ENCODE measurements at places on chromosomes 6 and 20.

DNA sequence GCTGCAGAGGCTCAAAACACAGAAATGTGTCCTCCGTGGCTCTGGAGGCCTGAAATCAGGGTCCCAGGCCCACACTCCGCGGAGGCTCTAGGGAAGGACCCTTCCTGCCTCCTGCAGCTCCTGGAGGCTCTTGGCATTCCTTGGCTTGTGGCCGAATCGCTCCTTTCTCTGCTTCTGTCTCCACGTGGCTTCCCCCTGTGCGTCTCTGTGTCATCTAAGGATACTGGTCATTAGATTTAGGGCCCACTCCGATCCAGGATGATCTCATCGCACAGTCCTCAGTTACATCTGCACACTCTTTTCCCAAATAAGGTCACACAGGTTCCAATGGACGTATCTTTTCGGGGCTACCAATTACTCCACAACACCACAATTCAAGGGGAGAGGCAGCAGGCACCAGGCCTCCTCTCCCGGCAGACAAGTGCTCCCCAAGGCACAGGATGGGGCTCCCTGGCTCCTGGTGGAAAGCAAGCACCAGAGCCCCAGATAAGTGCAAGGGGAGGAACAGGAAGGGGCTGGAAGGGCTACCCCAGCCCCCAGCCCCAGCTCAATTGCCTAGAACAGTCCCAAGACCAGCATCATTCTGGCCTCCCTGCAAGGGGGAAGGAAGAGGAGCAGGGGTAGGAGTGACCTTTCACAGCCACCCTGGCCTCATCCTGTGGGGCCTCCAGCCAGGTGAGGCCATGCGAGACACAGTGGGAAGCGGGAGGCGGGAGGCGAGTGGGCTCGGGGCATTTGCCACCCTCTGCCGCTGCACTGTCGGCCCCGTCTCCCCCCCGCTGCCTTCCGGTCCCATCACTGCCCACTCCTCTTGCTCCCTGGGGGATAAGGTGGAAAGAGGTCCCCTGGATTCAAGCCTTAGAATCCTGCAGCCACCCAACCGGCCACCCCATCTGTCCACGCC lies 16.3 kb downstream of the NTSR1 start:
- DNase-seq = no peak

GRCh38 chr20:22098511-22098910 lies 393.0 kb downstream of the PAX1 start:
- DNase-seq = no peak

DNA sequence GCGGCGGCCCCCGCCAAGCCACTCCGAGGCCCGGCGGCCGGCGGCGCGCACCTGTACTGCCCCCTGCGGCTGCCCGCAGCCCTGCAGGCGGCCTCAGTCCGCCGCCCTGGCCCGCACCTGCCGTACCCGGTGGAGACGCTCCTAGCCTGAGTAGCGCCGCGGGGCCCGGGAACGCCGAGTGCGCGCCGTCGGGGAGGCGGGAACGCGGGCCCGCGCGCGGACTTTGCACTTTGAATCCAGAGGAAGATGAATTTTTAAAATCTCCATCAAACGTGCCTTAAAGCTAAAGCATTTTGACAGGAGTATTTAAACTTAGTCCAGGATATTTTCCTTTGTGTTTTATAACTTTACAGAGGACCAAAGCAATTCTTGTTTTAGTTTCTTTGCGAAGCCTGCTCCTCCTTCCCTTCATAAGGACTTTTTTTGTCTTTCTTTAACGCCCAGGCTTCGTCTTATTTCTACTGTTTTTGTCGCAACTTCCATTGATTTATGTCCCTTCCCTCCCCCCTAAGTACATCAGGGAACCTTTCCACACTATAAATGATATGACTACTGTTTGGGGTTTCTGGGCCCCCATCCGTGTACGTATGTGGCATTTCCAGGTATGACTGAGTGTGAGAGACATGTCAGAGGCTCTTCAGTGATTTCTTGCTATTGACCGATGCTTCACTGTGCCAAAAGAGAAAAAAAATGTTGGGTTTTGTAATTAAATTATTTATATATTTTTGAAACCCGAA lies 2.0 kb downstream of the FOXQ1 start:
- DNase-seq = no peak

DNA sequence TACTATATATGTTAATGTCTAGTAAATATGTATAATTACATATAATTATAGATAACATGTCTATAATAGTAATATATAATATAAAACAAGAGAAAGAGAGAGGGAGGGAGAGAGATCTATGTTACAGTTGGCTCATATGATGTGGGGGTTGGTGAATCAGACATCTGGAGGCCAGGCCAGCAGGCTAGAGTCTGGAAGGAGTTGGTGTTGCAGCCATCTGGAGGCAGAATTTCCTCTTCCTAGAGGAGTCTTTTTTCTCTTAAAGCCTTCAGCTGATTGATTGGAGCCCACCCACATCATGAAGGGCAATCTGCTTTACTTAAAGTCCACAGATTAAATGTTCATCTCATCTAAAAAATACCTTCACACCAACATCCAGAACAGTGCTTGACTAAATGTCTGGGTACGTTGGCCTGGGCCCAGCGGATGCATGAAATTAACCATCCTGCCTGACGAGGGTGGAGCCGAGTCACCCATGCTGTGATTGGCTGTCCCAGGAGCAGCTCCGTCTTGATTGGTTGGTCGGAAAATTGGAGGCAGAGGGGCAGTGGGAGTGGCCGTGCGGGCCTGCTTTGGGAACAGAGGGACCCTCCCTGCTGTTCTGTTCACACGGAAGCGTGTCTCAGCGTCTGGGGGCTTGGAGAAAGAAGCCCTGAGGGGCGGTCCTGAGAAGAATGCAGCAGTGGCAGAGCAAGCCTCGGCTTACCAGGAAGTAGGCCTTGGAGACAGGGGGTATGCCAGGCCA lies 392.4 kb downstream of the QKI start:
- DNase-seq = no peak

GRCh38 chr6:162222521-162222920 lies 505.0 kb downstream of the PRKN start:
- DNase-seq = no peak

GRCh38 chr20:39248171-39248861 lies 286.2 kb downstream of the DHX35 start:
- no peak for DNase-seq

- DNase-seq = no peak
These were observed 49.2 kb upstream of the ZFP64 start for GRCh38 chr20:52240802-52241201.

GRCh38 chr20:25061821-25062530 lies 4.0 kb upstream of the ACSS1 start:
- DNase-seq = no peak

DNA sequence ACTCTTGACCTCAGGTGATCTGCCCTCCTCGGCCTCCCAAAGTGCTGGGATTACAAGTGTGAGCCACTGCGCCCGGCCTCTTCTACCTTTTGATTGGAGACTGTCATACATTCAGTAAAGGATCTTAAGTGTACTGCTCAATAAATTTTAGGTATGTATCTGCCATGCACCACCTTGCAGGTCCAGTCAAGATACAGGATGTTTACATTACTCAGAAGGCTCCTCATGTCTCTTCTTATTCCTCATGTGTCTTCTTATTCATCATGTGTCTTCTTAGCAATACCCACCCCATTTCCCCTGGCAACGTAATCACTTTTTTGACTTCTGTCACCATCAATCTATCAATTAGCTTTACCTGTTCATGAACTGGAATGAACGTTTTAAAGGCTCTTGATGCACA lies 7.9 kb downstream of the MEA1 start:
- no peak for DNase-seq

DNA sequence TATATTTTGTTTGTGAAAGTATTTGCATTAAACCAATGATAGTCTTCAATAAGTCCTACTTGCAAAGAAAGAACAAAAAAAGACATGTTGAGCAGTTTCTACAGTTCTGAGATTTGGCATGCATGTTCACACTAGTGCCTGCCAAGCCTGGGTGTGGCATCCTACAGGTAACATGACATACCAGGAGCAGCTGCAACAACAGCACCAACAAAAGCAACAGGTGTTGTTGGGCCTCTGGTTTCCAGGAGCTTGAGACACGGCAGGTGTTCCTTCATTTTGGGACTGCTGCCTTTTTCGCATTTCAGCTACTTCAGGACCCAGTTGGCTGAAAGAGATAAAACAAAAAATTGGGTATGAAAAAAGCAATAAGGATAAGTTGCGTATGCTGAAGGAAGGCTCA lies 41.2 kb upstream of the MTRF1L start:
- no peak for DNase-seq

GRCh38 chr6:94956910-94957309 lies 620.4 kb upstream of the MANEA start:
- DNase-seq = no peak

DNA sequence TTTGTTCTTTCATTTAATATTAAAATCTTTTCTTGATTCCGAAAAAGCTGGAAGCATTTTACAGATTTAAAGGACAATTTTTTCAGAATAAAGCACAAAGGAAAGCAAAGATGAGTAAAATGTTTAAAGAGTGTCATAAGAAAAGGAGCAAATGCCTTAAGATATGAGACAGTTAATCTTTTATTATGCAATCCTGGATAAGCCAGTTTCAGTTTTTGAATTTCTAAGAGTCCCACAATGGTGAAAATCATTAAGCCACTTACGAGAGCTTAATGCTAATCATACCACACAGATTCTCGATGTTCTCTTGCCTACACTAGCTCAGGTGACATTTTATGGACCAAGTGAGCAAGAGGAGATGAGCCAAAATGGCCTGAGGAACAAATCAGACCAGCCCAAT lies 103.7 kb upstream of the RNF217 start:
- DNase-seq = no peak

- no peak for DNase-seq
These were observed 5.8 kb downstream of the BHLHE23 start for GRCh38 chr20:63000958-63001357.

DNA sequence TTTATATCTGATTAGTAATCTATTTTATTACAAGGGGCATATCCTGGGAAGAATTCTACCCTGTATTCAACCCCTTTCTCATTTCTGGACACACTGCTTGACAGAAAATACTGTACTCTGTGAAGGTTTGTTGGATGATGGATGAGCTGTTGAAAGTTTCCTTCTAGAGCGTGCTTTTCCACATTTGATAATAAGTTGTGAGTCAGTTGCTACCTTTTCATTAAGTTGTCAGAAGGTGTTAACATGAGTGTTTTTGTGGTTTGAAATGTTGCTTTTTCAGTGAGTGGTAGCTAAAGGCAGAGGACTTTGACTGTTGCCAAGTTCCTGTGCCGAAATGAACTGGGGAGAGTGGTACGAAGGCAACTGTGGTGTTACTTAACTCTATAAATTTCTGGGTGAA lies 3.9 kb upstream of the ECI2 start:
- no peak for DNase-seq

DNA sequence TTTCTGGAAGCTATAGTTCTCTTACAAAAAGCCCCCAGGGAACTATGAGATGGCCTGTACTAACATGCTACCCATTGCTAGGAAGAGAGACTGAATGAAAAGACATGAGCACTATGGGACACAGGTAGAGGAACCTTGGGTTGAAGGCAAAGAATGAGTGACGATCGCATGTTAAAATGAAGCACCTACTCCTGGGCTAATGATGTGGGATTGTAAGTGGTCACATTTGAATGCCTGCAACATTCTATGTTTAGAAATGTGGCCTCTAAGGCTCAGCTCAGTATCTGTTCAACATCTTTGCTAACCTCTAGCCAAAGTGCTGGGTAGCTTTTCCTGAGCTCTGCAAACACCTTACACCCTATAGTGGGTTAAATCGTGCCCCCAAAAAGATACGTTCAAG lies 5.2 kb upstream of the ZC3H12D start:
- DNase-seq = no peak

DNA sequence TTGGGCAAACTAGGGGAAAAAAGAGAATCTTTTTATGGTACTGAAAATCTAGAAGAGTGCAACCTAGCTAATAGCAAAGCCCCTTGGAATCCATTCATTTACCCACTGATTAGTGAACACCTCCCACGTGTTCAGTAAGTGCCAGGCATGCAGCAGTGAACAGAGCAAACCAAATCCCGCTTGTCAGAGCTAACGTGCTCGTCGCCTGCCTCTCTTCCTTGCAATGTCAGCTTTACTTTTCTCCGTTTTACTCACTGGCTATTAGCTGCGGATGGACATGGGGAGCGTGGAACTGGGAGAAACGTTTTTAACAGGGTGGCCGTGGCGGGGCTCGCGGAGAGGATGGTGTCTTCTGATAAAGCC lies 120.4 kb downstream of the SYNDIG1 start:
- DNase-seq = no peak

GRCh38 chr6:38156818-38157565 lies 337.5 kb downstream of the ZFAND3 start:
- DNase-seq = no peak

GRCh38 chr6:159761129-159761872 lies 544 bp upstream of the ACAT2 start:
- no peak for DNase-seq

- DNase-seq = no peak
These were observed 106.7 kb downstream of the UNC5CL start for GRCh38 chr6:40932366-40932765.

DNA sequence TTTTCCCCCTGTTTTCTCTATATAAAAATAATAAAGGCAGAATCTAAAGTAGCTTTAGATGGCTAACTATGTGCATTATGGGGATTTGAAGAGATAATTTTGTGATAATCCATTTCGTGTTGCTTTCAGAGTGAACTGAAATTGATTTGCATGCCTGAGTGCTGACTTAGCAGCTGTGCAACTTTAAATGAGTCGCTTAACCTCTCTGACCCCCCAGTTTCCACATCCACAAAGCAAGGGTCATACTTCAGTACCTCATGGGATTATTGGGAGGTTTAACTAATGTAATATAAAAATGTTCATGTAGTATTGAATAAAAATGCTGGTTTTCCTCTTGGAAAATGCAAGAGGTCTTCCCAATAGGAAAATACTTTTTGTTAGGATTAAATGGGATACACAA lies 63.8 kb upstream of the FABP7 start:
- no peak for DNase-seq

DNA sequence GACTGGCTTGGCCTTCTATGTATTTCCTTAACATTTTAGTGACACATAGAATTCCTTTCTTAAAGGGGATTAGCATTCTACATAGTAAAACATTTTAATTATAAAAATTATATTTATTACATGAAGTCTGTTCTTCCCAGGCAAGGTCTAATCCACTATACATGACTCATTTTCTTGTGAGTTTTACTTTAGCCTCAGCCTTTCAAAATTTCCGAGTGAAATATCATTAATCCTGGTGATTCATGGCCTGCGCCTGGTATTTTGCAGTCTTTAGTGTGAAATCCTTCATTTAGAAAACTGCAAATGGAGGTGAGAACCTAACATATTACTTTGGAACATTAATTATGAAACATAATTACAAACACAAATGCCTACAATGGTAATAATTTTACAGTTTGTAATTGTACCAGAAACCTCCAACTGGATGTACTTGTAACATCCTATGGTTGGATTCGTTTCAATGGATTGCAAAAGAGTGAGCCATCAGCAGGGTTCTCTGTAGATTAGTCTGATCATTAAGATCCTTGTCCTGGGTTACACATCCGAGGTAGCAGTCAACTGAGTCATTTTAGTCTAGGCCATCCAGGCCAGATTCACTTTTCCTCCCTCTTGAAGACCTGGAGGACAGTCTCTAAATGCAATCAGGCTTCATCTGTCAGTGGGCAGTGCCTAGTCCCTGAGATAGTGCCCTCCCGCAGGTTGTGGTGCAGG lies 272.0 kb downstream of the PACRG start:
- no peak for DNase-seq

- DNase-seq = no peak
These were observed 110.5 kb downstream of the NOL4L start for GRCh38 chr20:32474717-32474966.

- DNase-seq = no peak
These were observed 108.8 kb upstream of the TBX18 start for GRCh38 chr6:84872996-84873723.
